Spinal cord (tissue), 10 donors: ENCODE measurements at places on chromosomes 7 and 10.

DNA sequence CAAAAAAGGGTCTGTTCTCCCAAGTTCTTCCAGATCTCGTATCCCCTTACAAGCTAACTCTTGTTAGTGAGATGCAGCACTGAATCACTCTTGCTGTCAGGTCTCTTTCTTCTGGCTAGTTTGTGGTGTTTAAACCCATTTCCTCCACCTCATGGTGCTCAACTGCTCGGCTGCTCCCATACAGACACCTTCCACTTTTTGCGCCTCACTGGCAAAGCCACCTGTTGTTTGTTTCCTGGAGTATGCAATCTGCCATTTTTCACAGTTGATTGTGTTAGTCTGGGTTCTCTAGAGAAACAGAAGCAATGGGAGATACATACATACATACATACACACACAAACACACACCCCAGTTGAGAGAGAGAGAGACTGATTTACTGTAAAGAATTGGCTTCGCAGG is 124.4 kb upstream of the SP8 start:
- H3K36me3 ChIP-seq = no peaks in the 10 kb centered on the region
- DNase-seq = no peak
- H3K27me3 ChIP-seq = no peaks in the 10 kb centered on the region
- H3K4me3 ChIP-seq = no peak overlapping the region
- H3K4me1 ChIP-seq = no peaks in the 10 kb centered on the region

DNA sequence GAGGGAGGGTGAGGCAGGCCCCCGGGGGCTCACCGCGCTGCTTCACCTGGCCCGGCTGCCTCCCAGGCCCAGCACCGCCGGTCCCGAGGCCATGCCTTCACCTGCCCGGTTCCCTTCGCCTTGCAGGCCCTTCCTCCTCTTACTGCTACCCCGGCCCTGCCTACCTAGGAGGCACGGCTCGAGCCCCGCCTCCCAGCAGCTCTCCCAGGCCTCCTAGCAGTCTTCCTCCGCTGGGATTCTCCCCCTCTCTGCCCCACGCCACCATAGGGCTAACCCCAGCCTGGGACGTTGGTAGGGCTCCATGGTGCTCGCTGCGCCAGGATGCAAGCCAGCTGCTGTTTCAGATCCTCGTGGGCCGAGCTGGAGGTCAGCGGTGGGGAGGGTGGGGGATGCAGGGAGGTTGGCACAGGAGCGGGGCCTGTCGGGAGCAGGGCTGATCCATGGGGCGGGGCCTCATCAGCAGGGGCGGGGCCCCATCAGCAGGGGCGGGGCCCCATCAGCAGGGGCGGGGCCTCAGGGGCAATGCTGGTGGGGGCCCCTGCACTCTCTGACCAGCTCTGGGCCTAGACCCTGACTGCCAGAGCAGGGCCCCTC is 63.3 kb downstream of the RASGEF1A start:
- H3K27ac ChIP-seq = no peak overlapping the region
- peaks cover 32% of the 10 kb centered on the region for H3K36me3 ChIP-seq
- H3K4me3 ChIP-seq = no peak overlapping the region
- peaks cover 25% of the 10 kb centered on the region for H3K4me1 ChIP-seq
- no peaks in the 10 kb centered on the region for H3K27me3 ChIP-seq
- DNase-seq = no peak

DNA sequence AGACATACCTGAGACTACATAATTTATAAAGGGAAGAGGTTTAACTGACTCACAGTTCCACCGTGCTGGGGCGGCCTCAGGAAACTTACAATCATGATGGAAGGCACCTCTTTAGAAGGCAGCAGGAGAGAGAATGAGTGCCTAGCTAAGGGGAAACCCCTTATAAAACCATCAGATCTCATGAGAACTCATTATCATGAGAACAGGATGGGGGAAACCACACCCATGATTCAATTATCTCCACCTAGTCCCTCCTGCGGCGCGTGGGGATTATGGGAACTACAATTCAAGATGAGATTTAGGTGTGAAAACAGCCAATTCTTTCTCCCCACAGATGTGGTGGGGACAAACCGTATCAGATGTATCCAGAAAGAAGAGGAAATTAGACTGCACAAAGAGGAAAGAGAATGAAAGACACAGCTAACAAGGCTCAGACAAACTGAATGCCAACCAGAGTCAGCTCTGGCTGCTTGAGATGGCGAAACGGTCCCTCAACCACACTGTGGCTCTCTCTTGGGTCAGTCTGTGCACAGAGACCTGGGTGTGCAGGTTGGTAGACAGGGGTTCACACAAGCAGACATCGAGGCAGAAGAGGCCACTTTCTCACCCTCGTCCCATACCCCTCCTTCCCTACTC is 375.6 kb downstream of the SFMBT2 start:
- DNase-seq = no peak
- H3K4me1 ChIP-seq = no peaks in the 10 kb centered on the region
- no peaks in the 10 kb centered on the region for H3K36me3 ChIP-seq
- H3K27me3 ChIP-seq = no peaks in the 10 kb centered on the region
- H3K4me3 ChIP-seq = no peak overlapping the region

- DNase-seq = no peak
- peaks cover 25% of the 10 kb centered on the region for H3K27me3 ChIP-seq
- H3K27ac ChIP-seq = peak within 1 kb of the TSS; percentile 48
- peaks cover 19% of the 10 kb centered on the region for H3K4me1 ChIP-seq
- H3K4me3 ChIP-seq = peak within 1 kb of the TSS; percentile 32
- H3K36me3 ChIP-seq = no peaks in the 10 kb centered on the region
These were observed at the start of gene ITGA8 for GRCh38 chr10:15719899-15720634. ITGA8 (minus strand) TSS chr10:15719922; CDS start chr10:15719771, 151 bp downstream.

DNA sequence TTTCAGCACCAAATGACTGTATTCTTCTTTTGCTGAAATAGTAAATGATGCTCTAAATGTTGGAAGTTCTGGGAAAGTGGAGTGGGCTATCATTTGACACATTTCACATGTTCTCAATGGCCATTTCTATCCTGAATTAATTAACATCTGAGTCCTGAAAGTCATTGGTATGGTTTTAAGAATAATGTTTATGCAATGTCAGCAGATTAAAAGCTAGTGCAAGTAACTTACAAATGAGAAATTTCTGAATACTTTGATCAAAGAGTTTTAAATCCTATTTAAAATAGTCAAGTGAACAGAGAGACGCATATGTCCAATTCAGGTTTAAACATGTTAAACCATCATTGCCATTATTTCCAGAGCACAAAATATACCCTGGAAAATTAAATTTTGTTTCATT is 508.1 kb downstream of the PHTF2 start:
- no peaks in the 10 kb centered on the region for H3K27me3 ChIP-seq
- DNase-seq = no peak
- no peak overlapping the region for H3K27ac ChIP-seq
- H3K4me1 ChIP-seq = no peaks in the 10 kb centered on the region
- no peaks in the 10 kb centered on the region for H3K36me3 ChIP-seq

- no peaks in the 10 kb centered on the region for H3K27me3 ChIP-seq
- no peaks in the 10 kb centered on the region for H3K36me3 ChIP-seq
- H3K4me1 ChIP-seq = no peaks in the 10 kb centered on the region
- H3K27ac ChIP-seq = no peak overlapping the region
These were observed 184.7 kb upstream of the GDF10 start for GRCh38 chr10:47115322-47115721.

GRCh38 chr7:121876656-121877500 is 3.9 kb downstream of the PTPRZ1 start:
- no peaks in the 10 kb centered on the region for H3K36me3 ChIP-seq
- H3K27ac ChIP-seq = peak overlapping the region; percentile 70
- H3K27me3 ChIP-seq = no peaks in the 10 kb centered on the region
- H3K4me3 ChIP-seq = peak overlapping the region; percentile 95
- no peak for DNase-seq
